T-helper 17 cell (primary cell): ENCODE measurements at places on chromosomes 16 and 17.

GRCh38 chr17:47763913-47764582, 31.0 kb downstream of the TBX21 start:
- no peak for DNase-seq

GRCh38 chr16:23908790-23909189, 73.0 kb downstream of the PRKCB start:
- DNase-seq = no peak

- DNase-seq = no peak
These were observed 4.2 kb upstream of the FBXL16 start for GRCh38 chr16:709566-710499.

GRCh38 chr17:67867591-67867990, 42.3 kb downstream of the BPTF start:
- DNase-seq = no peak

- DNase-seq = no peak
These were observed 83.2 kb upstream of the GNAO1 start for GRCh38 chr16:56108056-56108471.

DNA sequence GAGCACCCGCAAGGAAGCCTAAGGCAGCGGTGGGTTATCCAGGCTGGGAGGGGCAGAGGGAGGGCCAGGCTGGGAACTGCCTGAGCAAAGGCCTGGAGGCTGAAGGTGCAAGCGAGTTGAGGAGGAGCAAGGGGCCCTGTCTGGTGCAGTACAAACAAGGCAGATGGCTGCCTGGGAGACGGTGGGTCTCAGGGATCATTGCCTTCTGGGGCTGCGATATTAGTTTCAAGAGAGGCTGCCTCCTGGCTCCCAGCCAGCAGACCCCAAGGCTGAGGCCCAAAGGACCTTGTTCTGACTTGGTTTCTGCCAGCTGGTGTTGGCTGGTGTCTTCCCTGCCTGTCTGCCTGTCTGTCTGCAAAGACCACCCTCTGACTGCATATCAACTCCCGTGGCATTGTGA, 154.0 kb downstream of the IRF8 start:
- DNase-seq = no peak

DNA sequence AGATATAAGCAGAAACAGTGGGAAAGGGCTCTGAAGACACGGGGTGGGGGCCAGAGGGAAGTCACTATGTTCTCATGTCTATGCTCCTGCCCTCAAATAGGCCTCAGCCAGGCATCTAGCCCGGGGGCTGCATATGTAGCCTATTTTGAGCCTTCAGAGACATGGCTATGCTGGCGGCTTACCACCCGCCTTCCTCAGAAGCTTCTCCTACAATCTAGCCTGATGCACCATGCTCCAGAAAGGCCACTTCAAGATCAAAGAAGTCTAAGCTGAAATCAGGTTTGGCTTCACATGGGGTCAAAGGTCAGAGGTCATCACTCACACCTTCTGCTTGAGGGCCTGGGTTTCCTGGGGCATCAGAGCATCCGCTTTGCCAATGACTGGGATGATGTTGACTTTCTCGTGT, 1.6 kb downstream of the SEPTIN1 start:
- no peak for DNase-seq

- no peak for DNase-seq
These were observed 403.8 kb downstream of the SEC14L1 start for GRCh38 chr17:77544347-77545110.

GRCh38 chr17:8904201-8904600, 36.7 kb upstream of the PIK3R6 start:
- DNase-seq = no peak

- DNase-seq = no peak
These were observed 78.0 kb downstream of the KNOP1 start for GRCh38 chr16:19639986-19640421.

- DNase-seq = no peak
These were observed 2.3 kb upstream of the SCRN2 start for GRCh38 chr17:47843391-47843730.

DNA sequence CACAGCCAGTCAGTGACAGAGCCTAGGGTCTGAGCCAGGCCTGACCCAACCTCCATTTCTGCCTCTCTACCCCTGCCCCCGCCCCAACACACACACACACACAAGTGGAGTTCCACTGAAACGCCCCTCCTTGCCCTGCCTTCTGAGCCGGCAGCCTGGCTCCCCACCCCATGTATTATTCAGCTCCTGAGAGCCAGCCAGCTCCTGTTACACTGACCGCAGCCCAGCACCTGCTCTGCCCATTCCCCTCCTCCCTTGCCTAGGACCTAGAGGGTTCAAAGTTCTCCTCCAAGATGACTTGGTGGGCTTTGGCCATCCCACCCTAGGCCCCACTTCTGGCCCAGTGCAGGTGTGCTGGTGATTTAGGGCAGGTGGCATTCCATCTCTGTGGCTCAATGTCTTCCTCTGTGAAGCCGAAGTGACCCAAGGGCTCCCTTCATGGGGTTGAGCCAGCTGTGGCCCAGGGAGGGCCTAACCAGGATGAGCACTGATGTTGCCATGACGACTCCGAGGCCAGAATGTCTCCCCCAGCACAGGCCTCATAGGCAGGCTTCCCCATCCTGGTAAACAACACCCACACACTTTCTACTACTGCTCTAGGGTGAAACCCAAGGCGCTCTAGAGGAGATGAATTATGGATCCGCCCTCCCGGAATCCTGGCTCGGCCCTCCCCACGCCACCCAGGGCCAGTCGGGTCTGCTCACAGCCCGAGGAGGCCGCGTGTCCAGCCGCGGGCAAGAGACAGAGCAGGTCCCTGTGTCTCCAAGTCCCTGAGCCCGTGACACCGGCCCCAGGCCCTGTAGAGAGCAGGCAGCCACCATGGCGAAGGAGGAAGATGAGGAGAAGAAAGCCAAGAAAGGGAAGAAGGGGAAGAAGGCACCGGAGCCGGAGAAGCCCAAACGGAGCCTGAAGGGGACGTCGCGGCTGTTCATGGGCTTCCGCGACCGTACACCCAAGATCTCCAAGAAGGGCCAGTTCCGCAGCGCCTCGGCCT, 9.7 kb downstream of the MYO15A start:
- no peak for DNase-seq

GRCh38 chr17:45248132-45248957, 13.5 kb downstream of the SPATA32 start:
- DNase-seq = peak; percentile 75

DNA sequence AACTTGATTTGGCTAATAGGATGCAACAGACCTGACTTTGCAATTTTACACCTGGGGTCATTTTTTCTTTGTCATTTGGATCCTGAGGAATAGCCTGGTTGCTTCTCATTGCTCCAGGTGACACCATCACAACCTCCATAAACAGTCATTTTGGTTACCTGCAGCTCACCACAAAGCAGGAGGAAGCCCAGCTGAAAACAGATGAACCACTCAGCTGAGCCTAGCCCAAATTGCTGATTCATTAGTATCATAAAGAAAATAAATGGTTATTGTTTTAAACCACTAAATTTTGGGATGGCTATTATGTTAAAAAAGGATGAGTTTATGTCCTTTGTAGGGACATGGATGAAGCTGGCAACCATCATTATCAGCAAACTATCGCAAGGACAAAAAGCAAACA, 841.0 kb upstream of the EEF2KMT start:
- DNase-seq = no peak

GRCh38 chr16:30409125-30410060, 2.0 kb downstream of the ZNF771 start:
- peak; percentile 88 for DNase-seq

DNA sequence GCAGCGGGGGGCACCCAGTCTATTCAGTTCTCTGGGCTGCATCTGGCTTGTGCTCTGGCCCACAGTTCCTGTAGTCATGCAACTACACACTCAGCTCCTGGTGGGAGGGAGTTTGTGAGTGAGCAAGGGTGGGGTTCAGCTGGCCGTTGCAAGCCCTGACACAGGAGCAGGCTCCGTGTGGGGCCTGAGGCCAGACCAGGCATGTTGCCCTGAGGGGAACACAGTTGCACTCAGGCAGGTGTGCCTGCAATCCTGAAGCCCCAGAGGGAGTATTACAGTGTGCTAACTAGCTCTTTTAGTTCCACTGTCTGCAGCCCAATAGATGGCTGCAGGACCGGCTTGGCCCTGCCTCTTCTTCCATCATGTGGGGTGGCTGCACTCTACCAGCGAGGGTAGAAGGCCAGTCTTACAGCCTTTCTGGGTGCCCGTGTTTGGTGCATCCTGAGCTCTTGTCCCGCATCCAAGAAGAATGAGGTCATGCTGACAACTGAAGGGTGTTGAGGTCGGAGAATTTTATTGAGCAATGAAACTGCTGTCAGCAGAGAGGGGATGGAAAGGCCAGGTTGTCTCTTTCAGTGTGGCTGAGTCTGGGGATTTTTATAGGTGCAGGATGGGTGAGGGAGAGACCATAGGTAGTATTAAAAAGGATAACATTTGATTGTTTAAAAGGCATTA, 49.9 kb upstream of the ELAC2 start:
- DNase-seq = no peak

- no peak for DNase-seq
These were observed 7.9 kb downstream of the TSNAXIP1 start for GRCh38 chr16:67814567-67814966.

DNA sequence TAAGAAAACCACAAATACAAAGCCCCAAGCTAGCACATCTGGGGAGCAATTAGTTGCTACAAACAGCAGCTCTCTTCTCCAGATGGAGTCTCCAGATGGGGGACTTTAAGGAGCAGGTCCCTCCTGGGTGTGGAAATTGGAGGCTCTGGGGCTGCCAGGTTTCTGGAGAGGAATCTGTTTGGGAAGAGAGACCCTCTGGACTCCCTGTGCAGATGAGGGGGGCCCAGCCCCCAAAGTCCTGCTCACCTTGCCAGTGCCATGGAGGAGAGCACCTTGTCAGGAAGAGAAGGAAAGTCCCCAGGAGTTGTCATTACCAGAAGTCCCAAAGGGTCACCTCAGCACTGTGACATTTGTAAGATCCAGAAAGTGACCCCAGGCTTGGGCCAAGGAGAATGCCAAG, 14.8 kb downstream of the TEKT5 start:
- DNase-seq = no peak

DNA sequence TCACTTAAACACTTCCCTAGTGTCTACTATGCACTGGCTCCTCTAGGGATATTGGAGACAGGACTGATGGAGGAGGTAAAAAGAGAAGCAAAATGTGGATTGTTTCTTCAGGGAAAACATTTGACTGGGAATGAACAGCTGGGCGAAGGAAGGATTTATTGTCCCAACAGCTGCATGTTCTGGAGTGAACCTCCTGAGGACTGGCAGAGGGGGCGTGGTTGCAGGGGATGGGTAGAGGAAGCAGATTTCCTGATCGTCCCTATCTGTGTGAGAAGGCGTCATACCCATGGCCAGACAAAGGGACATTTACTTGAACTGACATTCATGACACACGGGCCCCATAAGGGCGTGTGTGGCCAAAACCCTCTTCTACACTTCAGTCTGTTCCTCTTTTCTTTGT, 321.5 kb downstream of the MAP2K4 start:
- no peak for DNase-seq

DNA sequence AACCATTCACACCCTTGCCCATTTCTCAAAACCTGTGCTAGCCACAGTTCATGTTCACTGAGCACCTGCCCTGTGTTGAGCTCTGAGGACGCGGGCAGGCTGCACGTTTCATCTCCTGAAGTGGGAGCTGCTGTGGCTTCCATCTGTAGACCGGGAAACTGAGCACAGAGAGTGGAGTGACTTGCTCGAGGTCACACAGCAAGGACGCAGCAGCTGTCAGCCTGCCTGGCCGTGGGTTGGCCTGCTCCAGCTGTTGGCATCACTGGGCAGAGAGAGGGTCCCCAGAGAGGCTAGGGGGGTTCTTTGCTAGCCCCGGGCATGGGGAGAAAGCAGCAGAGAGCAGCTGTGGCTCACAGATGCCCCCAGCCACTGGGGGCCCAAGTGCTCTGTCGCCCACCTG, 28.8 kb downstream of the ZFPM1 start:
- no peak for DNase-seq

- peak; percentile 39 for DNase-seq
These were observed 285.2 kb downstream of the SEC14L1 start for GRCh38 chr17:77425791-77426641.

DNA sequence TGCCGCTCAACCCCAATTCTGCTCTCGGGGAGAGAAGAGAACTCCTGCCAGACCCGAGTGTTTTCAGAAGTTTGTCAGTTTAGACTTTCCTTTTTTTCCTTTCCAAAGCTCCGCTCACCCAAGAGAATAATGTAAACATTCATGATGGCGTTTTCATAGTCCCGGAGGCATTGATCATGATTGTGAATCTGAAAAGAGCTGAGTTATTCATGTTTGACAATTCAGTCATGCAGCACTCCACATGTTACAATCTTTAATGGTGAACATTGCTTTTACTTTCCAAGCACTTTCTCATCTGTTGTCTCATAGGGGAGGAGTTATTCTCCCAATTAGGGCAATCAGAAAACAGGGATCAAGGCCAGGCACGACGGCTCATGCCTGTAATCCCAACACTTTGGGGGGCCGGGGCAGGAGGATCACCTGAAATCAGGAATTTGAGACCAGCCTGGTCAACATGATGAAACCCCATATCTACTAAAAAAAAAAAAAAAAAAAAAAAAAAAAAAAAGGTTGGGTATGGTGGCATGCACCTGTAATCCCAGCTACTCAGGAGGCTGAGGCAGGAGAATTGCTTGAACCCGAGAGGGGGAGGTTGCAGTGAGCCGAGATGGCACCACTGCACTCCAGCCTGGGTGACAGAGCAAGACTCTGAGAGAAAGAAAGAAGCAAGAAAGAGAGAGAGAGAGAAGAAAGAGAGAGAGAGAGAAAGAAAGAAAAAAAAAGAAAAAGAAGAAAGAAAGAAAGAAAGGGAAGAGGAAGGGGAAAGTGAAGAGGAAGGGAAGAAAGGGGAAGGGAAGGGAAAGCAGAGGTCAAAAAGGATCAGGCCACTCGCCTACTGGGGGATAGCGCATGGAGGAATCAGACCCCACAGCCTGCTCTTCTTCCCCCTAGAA, 70.0 kb upstream of the TNRC6C start:
- no peak for DNase-seq

DNA sequence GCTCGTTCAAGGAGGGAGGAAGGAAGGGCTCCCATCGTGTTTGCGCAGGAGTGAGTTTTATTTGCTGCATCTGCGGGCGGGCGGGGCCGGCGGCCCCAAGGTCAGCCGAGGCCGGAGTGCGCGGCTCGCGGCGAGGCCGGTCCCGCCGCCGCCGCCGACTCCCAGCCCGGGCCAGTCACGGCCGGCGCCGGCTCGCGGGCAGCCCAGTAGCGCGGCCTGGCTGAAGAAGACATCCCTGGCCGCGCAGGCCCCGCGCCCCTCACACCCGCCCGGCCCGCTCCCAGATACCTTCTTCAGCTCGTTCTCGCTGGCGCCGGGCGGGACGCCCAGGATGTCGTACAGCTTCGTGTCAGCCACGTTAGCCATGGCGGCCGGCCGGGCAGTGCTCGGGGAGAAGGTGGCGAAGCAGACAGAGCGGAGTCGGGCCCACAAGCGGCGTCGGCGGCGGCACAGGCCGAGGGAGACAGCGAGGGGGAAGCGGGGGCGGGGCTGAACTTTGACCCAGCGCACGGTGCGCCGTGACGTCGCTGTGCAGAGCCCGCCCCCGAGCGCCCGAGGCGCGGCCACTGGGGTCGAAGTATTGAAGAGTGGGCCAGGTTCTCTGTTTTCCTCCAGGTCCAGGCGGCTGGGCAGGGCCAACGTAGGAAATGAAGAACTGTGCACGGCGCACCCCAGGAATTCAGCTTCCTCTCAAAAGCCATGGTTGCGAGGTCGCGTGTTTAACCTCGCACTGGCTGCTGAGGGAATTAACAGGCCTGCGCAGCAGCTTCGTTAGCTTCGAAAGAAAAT, at the start of gene DNAJA2:
DNAJA2 (minus strand) TSS at position 468 of the 789 bp plus-strand sequence; CDS start at position 366, 102 bp downstream.
- peak; percentile 93 for DNase-seq

GRCh38 chr17:49694847-49695697, 12.7 kb downstream of the SLC35B1 start:
- DNase-seq = peak; percentile 45
